Sigmoid colon (tissue), 7 donors: ENCODE measurements at places on chromosomes 1 and 21. TPM values are rescaled to one million over a fixed set of nuclear protein-coding genes. Genes with fewer than 3 reads are reported as not detected.

DNA sequence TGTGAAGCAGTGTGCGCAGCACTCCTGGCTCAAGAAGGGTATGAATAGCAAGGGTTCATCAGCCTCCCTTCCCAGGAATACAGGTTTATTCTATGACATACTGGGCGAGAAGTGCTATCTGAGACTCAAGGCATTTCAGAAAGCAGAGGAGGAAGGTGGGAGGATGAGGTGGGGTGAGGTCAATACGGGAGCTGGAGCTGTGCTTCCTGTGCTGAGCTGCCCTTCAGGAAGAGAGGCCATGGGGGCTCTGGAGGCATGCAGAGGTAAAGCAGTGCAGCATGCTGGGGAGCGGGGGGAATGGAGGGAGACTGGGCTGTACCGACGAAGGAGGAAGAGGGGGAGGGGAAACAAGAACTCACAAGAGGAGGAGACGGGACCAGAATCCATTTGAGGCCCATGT is 717.6 kb downstream of the PTPRU start:
- DNase-seq, result peak; percentile 26

DNA sequence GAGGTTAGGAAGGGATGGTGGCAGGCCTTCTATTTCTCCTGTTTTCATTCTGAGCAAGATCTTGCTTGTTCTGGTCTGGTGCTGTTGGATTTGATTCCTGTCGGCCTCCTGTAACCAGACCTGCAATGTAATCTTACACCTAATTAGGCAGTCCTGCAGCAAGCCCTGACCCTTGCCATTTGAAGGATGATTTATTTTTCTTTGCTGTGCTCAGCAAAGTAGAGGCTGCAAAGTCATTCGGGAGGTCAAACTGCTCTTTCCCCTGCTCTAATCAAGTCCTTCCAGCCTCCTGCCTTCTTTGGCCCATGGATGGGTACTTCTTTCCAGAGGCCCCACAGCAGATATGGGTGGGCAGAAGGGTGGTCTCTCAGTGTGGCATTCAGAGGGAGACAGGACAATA is 417.7 kb upstream of the USP24 start:
- DNase-seq, result no peak

DNA sequence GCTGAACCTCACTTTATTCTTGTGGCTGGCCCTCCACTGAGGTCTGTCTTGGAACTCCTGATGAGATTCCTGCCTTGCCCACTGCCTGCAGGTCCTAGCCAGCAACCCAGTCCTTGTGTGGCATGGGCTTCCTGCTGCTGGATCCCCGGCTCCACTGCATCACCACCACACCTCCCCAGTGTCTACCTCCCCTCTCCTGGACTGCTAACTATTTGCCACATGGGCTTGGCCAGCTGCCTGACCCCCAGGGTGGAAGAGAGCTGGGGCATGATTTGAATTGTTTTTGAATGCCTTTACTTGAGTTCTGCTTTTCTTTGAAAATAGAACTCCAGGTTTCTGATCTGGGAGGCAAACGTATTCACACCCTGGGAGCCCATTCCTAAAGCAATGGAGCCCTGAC is 41.2 kb downstream of the SPAG17 start:
- DNase-seq, result no peak

DNA sequence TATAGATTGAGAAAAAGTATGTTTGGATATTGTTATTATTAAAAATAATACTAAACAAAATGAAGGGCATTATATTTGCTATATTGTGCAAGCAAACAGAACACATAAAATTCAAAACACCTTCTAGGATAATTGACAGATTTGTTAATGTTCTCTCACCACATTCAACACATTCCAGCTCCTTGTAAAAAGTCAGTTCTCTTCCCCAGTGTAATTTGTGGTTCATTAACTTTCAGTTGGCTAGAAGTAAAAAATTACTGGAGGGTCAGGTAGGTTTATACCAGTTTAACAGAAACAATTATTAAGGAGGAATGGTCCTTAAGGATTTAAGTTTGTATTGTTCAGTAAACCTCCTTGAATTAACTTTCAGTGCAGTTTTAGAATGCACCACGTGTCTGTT is 1235.3 kb upstream of the ADGRL2 start:
- no peak for DNase-seq

DNA sequence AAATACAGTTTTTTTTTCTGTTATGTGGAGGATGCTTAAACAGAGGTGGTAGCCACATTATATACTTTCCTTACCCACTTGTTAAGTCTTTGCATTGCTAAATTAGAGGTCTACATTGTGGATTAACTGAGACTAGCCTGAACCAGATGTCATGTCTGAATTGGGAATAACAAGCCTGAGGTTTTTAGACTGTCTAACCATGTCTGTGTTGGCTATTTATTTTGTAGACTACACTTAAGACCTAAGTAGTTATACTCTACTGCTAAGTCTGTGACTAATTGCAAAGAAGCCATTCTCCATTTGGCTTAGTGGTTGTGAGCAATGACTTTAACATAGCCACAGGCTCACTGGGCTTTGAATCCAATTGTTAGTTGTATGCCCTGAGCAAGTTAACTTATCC is 45.4 kb downstream of the CDC14A start:
- no peak for DNase-seq

DNA sequence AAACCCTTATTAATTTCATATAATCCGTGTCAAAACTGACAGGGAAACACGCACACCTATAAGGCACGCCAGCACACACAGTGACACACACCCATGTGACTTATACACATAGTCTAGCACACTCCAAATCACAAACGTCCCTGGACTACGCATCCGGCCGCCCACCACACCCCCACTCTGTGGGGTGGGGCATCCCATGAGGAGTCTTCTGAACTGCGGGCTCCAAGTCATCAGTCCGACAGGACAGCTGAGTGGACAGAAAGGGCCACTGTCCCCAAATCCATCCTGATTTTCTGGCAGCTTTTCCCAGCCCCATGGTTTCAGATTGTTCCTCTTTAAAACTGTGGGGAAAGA is 829 bp downstream of the PEA15 start:
- DNase-seq, result peak; percentile 75

- peak; percentile 79 for DNase-seq
These were observed 1.0 kb downstream of the ARID1A start for GRCh38 chr1:26696654-26697430.

GRCh38 chr1:58816072-58816746 is 32.4 kb upstream of the JUN start:
- peak; percentile 96 for DNase-seq

DNA sequence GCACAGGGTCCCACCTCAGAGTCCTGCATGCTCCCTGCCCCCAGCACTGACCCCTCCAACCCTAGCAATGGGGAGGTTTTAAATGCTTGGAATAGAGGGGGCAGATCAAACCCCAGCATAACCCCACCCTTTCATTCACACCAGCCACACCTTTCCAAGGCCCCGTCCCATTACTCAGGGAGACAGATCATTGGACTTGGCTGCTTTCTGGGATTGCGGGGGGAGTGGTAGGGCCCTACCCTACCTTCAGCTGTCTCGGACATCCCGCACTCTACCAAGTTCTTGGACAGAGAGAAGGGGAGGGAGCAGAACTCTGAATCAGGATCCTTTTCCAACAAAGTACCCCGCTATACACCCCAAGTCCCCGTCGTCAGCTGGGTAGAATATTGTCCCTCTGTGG is 983 bp downstream of the PADI2 start:
- DNase-seq, result no peak

DNA sequence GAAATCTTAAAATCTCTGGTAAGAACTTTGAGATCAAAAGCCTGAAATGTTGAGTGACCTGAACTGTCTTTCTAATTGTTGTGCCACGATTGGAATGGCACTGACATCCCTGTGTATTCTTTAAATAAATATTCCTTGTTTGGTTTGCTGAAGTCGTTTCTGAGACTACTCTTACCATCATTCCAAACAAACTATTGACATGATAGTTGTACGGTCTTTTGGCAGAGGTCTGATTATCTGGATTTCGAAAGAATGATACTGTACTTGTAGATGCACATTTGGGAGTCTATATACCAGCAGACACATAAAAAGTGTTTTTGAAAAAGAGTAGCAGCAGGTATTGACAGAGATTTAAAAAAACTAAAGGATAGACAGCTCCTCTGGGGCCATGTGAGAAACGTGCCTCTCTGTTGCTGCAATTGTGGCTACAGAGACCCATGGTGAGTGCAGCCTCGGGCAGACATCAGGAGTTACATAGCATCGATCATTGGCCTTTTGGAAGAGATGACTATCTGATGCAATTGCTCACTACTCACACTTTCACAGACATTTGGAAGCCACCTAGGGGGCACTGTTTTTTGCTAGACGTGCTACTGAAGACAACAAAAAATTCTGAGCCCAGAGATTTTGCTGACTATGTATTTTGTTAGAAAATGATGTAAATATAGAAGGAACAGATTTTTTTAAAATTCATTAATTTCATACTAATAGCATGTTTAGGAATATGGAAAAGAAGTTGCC is 464.5 kb downstream of the KCNT2 start:
- DNase-seq, result no peak

The SORT1 gene
- 44.8 TPM for total RNA-seq

The SPOCD1 gene
- total RNA-seq, result not detected

GRCh38 chr1:241156231-241156965 is 200.6 kb downstream of the RGS7 start:
- no peak for DNase-seq

The CYP2J2 gene
- not detected for total RNA-seq

The TPTE gene
- total RNA-seq, result not detected

- DNase-seq, result peak; percentile 65
These were observed 46.8 kb downstream of the PTPRU start for GRCh38 chr1:29282924-29283803.

The DHRS3 gene
- total RNA-seq, result 71.7 TPM

The FAM163A gene
- 0.36 TPM for total RNA-seq

DNA sequence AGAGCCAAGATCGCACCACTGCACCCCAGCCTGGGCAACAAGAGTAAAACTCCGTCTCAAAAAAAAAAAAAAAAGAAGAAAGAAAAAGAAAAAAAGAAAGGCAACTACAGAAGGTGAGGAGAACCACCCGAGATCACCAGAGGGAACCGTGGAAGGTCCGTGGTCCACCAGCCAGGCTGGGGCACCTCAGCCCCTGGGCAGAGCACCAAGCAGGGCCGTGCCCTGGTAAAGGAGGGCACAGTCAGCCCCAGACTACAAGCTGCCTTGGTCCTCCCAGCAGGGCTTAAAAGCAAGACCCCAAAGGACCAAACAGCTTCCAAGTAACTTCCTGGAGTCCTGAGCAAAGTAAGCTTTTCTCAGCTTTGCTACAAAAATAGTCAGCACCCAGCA is 8.8 kb upstream of the SAMD11 start:
- DNase-seq, result peak; percentile 32

The VPS26C gene
- total RNA-seq, result 58.9 TPM

- DNase-seq, result no peak
These were observed 87.5 kb upstream of the SGIP1 start for GRCh38 chr1:66446261-66447001.
